ENCODE measurements at places on chromosomes 1 and 21.
A peak's percentile ranks its signal among the peaks of the same experiment; 100 is the strongest.

DNA sequence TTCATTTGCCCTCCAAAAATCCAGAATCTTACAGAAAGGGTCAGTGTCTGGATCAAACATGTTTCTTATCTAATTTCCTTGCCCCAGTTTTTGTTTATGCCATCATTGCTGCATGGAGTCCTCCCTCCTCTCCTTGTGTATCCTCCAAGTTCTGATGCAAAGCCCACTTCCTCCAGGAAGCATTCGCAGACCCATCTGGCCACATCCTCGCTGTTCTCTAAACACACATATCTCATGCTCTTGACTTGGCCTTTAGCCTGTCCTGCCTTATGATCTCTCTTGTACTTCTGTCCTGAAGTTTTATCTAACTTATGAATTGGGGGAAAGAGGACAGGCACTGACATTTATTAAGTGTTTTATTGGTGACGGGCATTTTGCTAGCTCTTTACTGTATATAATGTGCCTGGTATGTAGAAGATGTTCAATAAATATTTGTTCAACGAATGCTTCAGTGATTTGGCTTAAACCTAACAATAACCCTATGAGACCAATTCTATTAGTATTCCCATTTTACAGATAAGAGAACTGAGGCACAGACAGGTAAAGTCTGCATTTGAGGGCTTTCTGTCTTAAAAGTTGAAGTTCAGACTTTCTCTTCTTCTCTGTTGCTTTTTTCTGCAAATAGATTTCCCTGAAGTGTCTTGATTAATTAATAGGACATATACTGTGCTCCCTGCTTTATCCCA, 19.2 kb upstream of the ID3 start:
- no peaks in the 10 kb centered on the region for H3K27me3 ChIP-seq
- peaks cover 23% of the 10 kb centered on the region for H3K4me1 ChIP-seq
- peak overlapping the region; percentile 64 for H3K27ac ChIP-seq

DNA sequence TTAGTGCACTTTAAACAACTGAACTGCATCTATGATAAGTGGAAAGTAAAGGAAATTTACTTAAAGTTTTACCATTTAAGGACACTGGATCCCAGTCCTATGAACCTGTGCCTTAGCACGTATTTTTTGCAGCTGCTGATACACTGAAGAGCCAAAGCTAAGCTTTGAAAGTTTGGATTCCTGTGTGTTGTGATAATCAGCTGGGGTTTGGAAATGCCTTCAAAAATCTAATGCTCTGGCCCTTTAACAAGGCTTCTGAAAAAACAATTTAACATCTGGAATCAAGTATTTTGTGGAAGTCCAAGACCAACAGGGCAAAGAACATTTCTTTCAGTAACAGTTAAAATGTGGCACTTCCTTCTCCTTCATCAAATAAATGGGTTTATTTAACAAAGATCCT, 51.8 kb downstream of the DDAH1 start:
- H3K36me3 ChIP-seq: no peaks in the 10 kb centered on the region
- H3K4me1 ChIP-seq: no peaks in the 10 kb centered on the region
- H3K27me3 ChIP-seq: peaks cover 3% of the 10 kb centered on the region
- no peak for DNase-seq
- no peak overlapping the region for H3K27ac ChIP-seq

GRCh38 chr1:17582124-17582774, 42.8 kb downstream of the ARHGEF10L start:
- DNase-seq: no peak
- no peak overlapping the region for H3K27ac ChIP-seq
- no peak overlapping the region for H3K4me3 ChIP-seq
- H3K36me3 ChIP-seq: no peaks in the 10 kb centered on the region
- H3K27me3 ChIP-seq: no peaks in the 10 kb centered on the region

- no peak for DNase-seq
- H3K27ac ChIP-seq: no peak overlapping the region
- H3K4me3 ChIP-seq: no peak overlapping the region
- peaks cover 4% of the 10 kb centered on the region for H3K27me3 ChIP-seq
- H3K4me1 ChIP-seq: peaks cover 19% of the 10 kb centered on the region
Observed at GRCh38 chr1:109543283-109543987, 3.8 kb downstream of the GPR61 start.

DNA sequence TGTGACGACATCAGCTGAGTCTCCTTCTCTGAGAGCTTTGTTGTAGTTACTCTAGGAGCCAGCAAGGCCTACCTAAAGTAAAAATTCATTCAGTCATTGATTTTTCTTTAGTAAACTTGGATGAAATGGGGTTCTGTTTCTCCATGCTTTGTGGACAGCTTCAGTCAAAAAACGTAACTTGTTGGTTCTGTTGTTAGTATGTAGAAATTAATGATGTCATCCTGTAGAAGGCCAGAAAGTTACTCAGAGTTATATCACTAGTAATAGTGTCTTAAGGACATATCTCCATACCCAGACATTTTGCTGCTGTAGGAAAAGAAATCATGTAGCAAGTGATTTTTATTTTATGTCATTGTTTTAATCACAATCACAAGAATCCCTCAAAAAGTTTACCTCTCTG, 43.0 kb downstream of the KDM1A start:
- no peak overlapping the region for H3K27ac ChIP-seq
- H3K4me3 ChIP-seq: no peak overlapping the region
- no peaks in the 10 kb centered on the region for H3K27me3 ChIP-seq
- peaks cover 2% of the 10 kb centered on the region for H3K4me1 ChIP-seq
- H3K36me3 ChIP-seq: peaks cover 67% of the 10 kb centered on the region
- DNase-seq: no peak

GRCh38 chr1:8091691-8092090, 65.6 kb upstream of the ERRFI1 start:
- H3K36me3 ChIP-seq: no peaks in the 10 kb centered on the region
- no peak for DNase-seq
- H3K27ac ChIP-seq: no peak overlapping the region
- H3K27me3 ChIP-seq: peaks cover 4% of the 10 kb centered on the region
- peaks cover 38% of the 10 kb centered on the region for H3K4me1 ChIP-seq

DNA sequence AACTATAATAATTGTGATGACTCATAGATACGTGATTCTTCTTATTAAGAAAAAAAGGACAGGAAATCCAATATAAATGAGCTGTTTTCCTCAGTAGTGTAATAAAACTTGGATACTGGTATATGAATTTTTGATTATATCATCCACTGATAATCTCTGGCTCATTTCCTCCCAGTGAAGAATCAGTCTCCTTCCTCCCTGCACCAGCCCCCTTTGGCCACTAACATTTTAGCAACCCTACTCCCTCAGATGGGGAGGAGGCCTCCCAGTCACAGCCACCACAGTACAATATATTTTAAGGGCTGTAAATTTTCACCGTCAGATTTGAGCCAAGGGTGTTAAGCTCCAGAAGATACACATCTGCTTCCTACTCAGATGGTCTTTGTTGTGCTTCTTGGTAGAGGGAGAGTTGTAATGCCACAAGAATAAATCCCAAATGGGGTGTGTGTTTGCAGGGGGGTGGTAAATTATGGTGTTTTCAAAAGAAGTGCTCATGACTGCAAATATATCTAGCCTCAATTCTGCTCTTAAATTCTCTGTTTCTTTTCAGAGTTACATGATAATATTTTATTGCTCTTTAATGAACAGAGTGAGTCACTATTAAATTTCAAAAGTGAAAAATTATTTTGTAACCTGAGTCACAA, 153.5 kb downstream of the HLX start:
- H3K36me3 ChIP-seq: no peaks in the 10 kb centered on the region
- H3K27me3 ChIP-seq: no peaks in the 10 kb centered on the region
- peaks cover 3% of the 10 kb centered on the region for H3K4me1 ChIP-seq
- H3K27ac ChIP-seq: no peak overlapping the region
- DNase-seq: no peak
- no peak overlapping the region for H3K4me3 ChIP-seq

GRCh38 chr1:191222206-191222605, 744.5 kb upstream of the BRINP3 start:
- DNase-seq: no peak
- H3K4me1 ChIP-seq: no peaks in the 10 kb centered on the region
- H3K27me3 ChIP-seq: no peaks in the 10 kb centered on the region
- H3K27ac ChIP-seq: no peak overlapping the region

GRCh38 chr1:8817412-8818324, at the start of gene RERE:
TSS of gene RERE (minus strand) at chr1:8817640.
- peaks cover 7% of the 10 kb centered on the region for H3K27me3 ChIP-seq
- H3K27ac ChIP-seq: peak within 1 kb of the TSS; percentile 92
- peak; percentile 99 for DNase-seq
- peaks cover 37% of the 10 kb centered on the region for H3K4me1 ChIP-seq

GRCh38 chr1:6596351-6596750, 6.3 kb downstream of the KLHL21 start:
- H3K27ac ChIP-seq: peak overlapping the region; percentile 24
- peaks cover 30% of the 10 kb centered on the region for H3K4me1 ChIP-seq
- H3K4me3 ChIP-seq: no peak overlapping the region
- no peak for DNase-seq

DNA sequence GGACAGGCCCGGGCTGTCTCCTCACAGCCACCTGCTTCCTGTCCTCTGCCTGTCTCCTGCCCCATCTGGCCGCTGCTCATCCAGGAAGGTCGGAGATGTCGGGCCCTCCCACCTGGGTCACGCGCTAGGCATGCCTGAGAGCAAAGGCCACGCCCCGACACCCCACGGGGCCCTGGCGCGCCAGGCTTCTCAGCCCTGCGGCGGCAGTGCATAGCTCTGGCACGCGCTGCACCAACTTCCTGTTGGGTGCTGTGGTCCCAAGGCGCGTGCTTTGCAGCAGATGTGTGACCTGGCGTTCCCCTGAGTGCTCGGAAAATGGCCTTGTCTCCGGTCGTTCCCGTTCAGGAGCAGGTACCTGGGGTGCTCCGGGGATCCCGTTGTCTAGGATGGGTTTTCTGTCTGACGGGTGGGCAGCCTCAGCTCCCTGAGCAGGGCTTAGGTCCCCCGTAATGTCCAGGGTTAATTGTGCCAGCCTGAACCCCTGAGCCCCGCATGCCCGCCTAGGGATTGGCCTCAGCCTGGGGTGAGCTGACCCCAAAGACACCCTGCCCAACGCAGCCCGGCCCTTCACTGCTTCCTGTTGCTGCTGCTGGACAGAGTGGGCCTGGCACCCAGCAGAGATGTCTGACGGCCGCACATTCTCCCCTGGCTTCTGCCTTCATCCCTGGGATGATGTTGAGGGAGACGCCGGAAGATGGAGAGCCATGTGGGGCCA, 19.4 kb upstream of the KCNAB2 start:
- peak overlapping the region; percentile 95 for H3K27ac ChIP-seq
- H3K27me3 ChIP-seq: no peaks in the 10 kb centered on the region
- peak overlapping the region; percentile 94 for H3K4me3 ChIP-seq
- H3K4me1 ChIP-seq: peaks cover 43% of the 10 kb centered on the region
- DNase-seq: peak; percentile 98

DNA sequence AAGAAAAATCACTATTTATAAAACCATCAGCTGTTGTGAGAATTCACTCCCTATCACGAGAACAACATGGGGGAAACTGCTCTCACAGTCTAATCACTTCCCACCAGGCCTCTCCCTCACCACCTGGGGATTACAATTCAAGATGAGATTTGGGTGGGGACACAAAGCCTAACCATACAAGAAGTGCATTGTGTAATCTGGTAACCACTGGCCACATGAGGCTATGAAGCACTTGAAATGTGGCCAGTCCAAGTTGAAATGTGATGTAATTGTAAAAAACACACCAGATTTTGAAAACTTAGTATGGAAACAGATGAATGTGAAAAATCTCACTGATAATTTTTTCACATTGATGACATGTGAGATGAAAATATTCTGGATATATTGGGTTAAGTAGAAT, 293.8 kb downstream of the TTLL7 start:
- peaks cover 5% of the 10 kb centered on the region for H3K4me1 ChIP-seq
- DNase-seq: no peak
- H3K4me3 ChIP-seq: no peak overlapping the region
- H3K27me3 ChIP-seq: no peaks in the 10 kb centered on the region
- H3K27ac ChIP-seq: no peak overlapping the region

GRCh38 chr1:232641507-232641906, 11.6 kb upstream of the SIPA1L2 start:
- DNase-seq: no peak
- H3K36me3 ChIP-seq: no peaks in the 10 kb centered on the region
- no peak overlapping the region for H3K27ac ChIP-seq
- no peak overlapping the region for H3K4me3 ChIP-seq
- H3K4me1 ChIP-seq: no peaks in the 10 kb centered on the region
- peaks cover 7% of the 10 kb centered on the region for H3K27me3 ChIP-seq

DNA sequence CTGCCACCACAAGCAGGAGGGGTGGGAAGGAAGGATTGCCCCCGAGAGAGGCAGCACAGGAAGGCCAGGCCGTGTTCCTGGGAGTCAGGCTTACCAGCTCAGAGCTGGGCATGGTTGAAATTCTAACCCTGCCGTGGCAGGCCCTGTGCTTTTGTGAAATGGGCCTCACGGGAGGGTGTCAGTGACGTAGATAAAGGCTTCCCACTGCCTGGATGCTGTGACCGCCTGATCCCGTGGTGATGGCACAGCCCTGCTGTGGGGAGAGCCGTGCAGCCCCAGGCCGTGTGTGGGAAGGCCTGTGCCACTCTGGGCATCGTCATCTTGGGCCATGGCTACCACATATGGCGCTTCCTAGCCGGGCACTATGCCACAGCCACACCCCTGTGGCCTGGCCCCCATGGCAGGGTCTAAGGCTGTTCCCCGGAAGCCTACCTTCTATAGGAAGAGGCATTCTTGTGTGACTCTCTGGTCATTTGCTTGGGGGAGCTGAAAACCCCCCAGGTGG, 161.3 kb downstream of the PCBP3 start:
- no peaks in the 10 kb centered on the region for H3K4me1 ChIP-seq
- no peak overlapping the region for H3K4me3 ChIP-seq
- peaks cover 6% of the 10 kb centered on the region for H3K36me3 ChIP-seq
- H3K27me3 ChIP-seq: no peaks in the 10 kb centered on the region

DNA sequence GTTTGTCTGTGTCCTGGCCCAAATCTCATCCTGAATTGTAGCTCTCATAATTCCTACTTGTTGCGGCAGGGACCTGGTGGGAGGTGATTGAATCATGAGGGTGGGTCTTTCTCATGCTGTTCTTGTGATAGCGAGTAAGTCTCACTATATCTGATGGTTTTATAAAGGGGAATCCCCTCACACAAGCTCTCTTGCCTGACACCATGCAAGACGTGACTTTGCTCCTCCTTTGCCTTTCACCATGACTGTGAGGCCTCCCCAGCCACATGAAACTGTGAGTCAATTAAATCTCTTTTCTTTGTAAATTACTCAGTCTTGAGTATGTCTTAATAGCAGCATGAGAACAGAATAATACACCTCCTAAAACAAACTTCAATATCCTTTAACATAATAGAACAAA, 1065.6 kb downstream of the PLA2G4A start:
- no peak for DNase-seq
- no peaks in the 10 kb centered on the region for H3K36me3 ChIP-seq
- H3K4me1 ChIP-seq: no peaks in the 10 kb centered on the region
- H3K27ac ChIP-seq: no peak overlapping the region
- H3K27me3 ChIP-seq: no peaks in the 10 kb centered on the region
- no peak overlapping the region for H3K4me3 ChIP-seq

DNA sequence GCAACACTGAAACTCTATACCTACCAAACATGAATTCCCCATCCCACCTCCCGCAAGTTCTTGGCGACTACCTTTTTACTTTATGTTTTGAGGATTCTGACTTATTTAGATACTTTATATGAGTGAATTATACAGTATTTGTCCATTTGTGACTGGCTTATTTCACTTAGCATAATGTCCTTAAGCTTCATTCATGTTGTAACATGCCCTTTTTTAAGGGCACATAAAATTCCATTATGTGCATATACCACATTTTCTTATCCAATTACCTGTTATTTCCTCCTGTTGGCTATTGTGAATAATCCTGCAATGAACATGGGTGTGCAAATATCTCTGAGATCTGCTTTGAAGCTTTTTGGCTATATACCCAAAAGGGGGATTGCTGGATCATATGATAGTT, 22.0 kb upstream of the CHIT1 start:
- no peaks in the 10 kb centered on the region for H3K4me1 ChIP-seq
- no peak overlapping the region for H3K4me3 ChIP-seq
- no peak for DNase-seq
- H3K36me3 ChIP-seq: no peaks in the 10 kb centered on the region
- H3K27me3 ChIP-seq: peaks cover 40% of the 10 kb centered on the region

Measured in activated CD4-positive, alpha-beta T cell treated with anti-CD3 and anti-CD28 coated beads, Interleukin-2, amount 10 ng/mL, durations not matched to agents 24 days and 14 days (primary cell).